Kidney capillary endothelial cell (primary cell): ENCODE measurements at places on chromosomes 16 and 17.

DNA sequence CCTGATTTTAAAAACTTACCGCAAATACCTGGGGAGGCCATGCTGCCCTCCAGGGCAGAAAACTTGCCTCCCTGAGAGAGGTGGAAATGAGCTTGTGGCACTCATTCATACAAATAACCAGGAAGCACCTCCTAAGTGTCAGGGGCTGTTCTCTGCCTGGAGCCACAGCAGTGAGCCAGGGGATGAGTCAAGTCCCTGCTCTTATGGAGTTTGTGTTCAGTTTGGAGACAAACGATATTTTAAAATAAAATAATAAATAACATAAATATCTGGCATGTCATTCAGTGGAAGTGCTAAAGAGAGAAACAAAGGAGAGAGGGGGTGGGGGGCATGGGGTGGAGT, 313.8 kb downstream of the C16orf95 start:
- DNase-seq: no peak

DNA sequence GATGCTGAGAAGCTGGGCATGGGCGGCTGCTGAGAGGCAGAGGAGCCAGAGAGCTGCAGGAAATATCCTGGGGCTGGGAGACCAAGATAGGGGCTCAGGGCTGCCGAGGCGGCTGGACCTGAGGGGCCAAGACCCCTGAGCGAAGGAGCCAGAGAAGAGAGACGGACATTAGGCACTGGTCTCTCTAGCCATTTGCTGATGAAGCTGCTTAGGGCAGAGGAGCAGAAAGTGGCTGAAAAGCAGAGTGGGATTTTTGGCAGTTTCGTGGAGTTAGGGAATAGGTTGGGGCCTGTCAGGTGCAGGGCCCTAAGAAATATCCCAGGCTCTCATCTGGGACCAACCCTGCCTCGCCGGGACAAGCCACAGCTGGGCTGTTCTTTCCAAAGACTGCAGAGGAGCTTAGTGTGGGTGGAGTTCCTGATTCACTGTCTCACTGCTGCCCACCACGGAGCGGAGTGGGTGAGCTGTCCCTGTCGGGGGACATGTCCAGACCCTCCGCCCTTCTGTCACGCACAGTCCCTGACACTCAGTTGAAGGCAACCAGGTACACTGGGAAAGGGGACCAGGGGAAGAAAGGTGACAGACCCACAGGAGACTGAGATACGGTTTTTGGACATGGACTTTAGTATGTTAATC, 11.3 kb upstream of the DNASE1 start:
- no peak for DNase-seq

DNA sequence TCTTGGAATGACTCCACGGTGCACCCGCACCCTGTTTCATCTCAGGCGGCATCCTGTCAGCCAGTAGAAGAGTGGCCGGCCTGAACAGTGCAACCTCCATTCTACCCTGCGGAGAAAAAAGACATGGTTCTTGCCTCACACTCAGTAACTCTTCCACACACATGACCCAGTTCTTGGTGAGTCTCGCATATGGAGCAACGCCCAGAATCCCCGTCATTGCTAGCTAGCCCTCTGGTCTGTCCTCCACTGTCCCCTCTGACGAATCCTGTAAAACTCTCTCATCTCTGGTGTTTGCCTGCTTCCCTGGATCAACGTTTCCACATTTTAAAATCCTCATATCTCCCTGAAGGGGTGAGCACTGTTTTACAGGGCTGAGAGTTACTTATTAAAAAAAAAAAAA, 4.2 kb upstream of the RDM1 start:
- DNase-seq: no peak

GRCh38 chr16:15671530-15672117, 21.6 kb downstream of the NDE1 start:
- no peak for DNase-seq

- DNase-seq: no peak
Observed at GRCh38 chr16:29898804-29899515, 390 bp downstream of the SEZ6L2 start.

DNA sequence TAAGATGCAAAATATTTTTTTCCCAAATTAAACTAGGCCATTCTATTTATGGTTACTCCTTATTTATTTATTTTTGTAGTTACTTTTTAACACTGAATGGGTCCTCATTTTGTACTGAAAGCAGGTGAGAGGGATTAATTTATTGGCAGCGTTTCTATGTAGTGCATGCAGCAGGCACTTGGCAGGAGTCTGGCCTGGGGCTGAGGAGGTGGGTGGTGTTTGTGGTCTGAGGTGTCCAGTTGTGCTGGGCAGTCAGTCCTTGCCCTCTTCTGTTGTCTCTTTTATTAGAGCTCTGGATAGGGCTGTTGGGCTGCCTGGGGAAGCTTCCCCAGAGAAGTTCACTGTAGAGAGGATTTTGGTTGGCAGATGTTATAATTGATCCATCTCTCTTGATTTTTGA, 12.7 kb downstream of the SEC14L1 start:
- no peak for DNase-seq

- no peak for DNase-seq
Observed at GRCh38 chr17:37425268-37425667, 18.6 kb downstream of the TADA2A start.

DNA sequence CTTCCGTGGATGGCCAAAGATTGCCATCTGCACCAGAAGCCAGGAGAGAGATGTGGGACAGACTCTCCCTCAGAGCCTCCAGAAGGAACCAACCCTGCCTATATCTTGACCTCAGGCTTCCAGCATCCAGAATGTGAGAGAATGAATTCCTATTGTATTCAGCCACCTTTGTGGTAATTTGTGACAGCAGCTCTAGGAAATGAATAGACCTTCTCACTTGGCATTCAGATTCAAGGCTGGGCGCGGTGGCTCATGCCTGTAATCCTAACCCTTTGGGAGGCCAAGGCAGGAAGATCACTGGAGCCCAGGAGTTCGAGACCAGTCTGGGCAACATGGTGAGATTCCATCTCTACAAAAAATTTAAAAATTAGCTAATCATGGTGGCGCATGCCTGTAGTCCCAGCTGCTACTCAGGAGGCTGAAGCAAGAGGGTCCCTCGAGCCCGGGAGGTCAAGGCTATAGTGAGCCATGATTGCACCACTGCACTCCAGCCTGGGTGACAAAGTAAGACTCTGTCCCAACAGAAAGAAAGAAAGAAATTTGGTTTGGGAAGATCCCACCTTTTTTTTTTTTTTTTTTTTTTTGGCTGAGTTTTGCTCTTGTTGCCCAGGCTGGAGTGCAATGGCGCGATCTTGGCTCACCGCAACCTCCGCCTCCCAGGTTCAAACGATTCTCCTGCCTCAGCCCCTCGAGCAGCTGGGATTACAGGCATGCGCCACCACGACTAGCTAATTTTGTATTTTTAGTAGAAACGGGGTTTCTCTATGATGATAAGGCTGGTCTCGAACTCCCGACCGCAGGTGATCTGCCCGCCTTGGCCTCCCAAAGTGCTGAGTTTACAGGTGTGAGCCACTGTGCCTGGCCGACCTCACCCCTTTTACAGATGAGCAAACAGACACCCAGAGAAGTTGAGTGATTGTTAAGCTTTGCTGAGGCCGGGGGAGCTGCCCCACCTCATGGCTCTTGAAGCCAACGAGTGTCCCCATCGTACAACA, 4.3 kb upstream of the CPSF4L start:
- no peak for DNase-seq

DNA sequence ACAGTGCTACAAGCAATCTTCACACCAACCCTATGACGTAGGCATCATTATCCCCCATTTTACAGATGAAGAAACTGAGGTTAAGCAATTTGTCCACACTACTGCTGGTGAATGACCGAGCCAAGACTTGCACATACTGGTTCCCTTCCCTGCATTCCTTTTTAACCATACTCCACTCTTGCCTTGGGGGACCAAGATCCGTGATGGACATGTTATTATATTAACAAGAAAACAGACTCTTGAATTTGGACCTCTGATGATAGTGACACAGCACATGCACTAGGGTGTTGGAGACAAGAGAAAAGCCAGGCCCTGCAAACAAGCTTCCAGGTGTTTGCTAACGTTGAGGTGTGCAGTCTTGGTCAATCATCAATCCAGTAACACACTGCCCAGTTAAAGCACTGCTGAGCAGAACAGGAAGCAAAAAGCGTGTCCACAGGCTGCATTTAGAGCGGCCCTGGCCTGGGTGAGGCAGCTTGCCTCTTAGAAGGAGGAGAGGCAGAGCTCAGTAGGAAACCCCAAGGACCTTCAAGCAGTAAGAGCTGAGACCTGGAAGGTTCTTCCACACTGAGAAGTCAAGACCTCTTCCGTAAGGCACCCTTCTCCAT, 36.7 kb downstream of the HNF1B start:
- no peak for DNase-seq

GRCh38 chr16:62940569-62940968, 904.3 kb upstream of the CDH8 start:
- DNase-seq: no peak

DNA sequence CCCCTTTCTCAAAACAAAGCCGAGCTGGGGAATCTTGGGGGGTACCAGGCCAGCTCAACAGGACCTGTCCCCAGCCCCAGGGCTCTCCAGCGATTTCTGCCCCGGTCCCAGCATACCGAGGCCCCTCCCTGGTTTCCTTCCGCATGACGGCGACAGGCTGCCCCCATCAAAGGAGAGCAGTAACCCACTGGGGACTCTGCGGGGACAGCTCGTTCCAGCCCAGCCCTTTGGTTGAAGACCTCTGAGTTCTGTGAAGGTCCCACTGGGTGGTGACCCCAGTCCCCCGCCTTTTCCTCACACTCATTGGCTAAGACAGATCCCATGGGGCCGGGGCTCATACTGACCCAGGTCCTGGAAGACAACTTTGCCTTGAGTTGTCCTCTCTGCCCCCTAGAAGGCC, 4.1 kb downstream of the SMTNL2 start:
- no peak for DNase-seq

DNA sequence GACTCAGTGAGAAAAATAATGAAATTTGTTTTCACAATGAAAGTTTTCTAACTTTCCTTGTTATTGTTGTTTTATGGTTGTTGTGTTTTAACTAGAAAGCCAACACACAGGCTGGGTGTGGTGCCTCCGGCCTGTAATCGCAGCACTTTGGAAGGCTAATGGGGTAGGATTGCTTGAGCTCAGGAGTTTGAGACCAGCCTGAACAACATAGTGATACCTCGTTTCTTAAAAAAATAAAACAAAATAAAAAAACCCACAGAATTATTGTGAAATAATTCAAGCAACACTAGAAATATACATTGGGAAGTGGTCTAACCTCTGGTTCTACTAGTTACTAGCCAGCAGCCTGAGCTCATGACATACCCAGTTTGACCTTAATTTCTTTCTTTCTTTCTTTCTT, 630 bp downstream of the MILR1 start:
- no peak for DNase-seq

DNA sequence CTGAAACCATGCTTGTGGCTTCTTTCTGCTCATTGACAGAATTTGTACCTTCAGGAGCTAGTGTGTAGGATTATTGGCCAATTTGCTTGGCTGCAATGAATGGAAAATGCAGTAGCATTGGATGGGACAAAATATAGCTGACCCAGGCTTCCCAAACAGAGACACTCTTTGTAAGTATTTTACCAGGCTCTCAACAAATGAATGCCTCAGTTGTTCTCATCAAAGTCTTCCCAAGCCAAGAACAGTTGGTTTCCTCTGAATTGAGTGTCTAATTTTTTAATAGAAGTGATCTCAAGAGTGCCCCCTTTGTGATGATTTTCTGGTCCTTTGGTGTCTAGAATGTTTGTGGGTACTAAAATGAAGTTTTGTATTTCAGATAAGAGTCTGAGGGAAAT, 140.9 kb downstream of the SHISA9 start:
- DNase-seq: no peak

DNA sequence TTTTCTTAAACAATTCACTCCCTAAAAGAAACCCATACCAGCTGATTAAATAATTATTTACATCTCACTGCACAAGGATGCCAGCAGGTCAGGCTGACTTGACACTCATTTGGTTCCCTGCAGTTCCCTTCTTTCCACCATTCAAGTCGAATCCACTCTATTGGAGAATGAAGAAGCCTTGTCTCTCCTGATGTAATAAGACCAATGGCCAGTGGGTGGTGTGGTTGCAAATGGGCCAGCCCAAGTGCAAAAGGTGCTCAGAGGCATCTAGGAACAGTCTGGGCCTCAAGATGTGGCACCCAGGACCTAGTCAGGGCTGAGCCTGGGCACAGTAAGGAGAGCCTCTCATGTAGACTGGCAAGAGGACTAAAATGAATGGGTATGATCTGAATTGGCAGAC, 9.3 kb downstream of the C16orf78 start:
- DNase-seq: no peak

- DNase-seq: no peak
Observed at GRCh38 chr16:11755022-11755760, 12.5 kb upstream of the TXNDC11 start.

- DNase-seq: no peak
Observed at GRCh38 chr17:43901861-43902589, 5.3 kb downstream of the MPP2 start.

DNA sequence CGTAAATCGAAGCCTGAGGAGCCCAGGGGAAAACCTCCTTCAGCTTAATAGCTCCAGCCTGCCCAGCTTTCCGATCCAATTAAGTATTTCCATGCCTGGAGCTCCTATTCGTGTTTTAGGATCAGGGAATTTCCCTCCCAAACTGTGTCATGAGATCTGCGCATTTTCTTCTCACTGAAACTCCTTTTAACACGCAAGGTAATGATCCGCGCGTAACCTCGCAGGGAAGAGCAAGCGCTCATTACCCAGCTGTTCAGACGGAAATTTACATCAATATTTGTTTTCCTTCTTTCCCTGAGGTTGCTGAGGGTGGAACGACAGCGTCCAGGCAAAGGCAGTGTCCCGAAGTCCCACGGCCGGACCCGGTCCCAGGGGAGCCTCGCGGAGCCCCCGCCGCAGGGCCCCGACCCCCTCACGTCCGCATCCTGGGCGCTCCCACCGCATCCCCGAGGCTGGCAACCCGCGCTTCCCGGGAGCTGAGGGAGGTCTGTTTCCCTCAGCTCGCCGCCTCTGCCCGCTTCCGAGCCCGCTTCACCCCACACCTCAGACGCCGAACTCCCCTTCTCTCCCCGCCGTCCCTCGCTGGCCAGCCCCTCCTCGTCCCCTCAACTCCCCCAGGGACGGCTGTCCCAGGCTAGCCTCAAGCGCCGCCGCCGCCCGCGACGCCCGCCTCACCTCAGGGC, 415 bp downstream of the ABCA5 start:
- DNase-seq: peak; percentile 4

- no peak for DNase-seq
Observed at GRCh38 chr17:2157081-2157480, 102.2 kb downstream of the HIC1 start.

DNA sequence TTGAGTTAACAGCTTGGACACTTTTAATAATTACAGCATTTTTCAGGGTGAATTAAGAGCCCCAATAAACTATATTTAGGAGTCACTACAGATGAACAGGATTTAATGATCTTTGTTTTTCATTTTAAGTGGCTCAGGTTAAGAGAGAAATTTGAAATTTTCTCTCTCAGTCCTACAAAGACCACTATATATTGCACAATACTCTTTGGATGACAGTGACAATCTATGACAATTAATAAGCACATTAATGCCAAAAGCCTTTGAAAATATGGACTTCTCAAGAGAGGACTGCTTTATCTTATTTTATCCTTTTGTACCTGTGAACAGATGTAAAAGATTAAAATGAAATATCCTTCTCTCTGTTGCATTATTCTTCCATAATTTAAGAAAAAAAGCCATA, 151.1 kb upstream of the IRX5 start:
- DNase-seq: no peak

DNA sequence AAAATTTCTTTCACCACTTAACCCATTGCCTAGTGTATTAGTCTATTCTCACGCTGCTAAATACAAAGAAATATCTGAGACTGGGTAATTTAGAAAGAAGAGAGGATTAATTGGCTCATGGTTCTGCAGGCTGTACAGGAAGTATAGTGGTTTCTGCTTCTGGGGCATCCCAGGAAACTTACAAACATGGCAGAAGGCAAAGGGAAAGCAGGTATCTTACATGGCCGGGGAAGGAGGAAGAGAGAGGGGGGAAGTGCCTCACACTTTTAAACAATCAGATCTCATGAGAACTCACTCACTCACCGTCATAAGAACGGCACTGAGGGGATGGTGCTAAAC, 931.4 kb upstream of the SOX9 start:
- no peak for DNase-seq
